H54 (cell line): ENCODE measurements at places on chromosomes 5 and 9.
A peak's percentile ranks its signal among the peaks of the same experiment; 100 is the strongest.

GRCh38 chr9:128072144-128073021 is 4.4 kb downstream of the SLC25A25 start:
- DNase-seq = no peak

DNA sequence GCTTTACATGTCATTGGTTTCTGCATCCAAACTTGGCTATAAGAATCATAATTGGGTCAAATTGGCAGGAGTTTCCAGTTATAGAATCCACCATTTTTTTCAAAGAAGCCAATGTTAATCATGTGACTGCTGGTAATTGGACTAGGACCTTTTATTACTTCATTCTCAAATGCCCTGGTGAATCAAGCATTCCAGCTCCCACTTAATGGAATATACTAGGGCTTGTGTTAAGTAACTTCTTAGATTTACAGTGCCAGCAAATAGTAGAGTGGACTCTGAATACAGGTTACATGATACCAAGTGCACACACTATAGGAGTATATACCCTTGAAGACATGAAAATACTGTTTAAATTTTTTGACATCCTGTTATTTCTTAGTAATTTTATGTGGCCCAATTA is 96.7 kb downstream of the NUDT12 start:
- no peak for DNase-seq

DNA sequence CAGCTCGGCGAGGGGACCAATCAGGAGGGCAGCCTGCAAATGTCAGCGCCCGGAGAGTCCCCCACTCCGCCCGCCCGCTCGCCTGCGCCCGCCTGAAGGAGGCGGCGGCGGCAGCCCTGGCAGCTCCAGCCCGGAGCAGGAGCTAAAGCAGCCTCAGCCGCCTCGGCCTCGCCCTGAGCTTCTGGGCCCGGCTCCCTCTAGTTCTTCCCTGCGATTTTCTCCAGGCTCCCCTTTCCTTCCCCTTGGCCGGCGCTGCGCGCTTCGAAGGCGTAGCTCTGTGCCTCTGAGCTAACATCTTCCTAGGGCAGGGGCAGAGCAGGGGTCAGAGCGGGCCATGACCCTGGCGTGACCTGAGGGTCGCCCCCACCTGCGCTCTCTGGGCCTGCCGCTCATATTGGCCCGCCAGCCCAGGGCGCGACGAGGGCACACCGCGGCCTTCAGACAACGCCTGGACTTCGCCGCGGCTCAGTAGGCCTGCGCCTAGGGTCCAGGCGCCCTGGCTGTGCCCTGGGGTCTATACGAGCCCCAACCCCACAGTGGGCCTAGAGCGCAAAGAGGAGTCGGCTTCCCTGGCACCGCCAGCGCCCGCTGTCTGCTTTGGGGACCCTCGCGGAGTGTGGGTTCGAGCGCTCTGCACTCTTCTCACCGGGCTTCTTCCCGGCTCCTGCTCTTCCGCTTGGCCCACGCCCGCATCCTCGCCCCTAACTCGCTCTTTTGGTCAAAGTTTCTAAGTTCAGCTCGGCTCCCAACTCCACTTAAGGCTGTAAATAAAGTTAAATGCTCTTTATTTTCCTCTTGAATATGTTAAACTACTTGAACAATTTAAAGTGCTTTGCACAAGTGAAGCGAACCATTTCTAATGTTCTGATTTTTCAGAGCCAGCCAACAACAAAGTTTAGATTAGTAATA is 504 bp upstream of the OTP start:
- DNase-seq = no peak

DNA sequence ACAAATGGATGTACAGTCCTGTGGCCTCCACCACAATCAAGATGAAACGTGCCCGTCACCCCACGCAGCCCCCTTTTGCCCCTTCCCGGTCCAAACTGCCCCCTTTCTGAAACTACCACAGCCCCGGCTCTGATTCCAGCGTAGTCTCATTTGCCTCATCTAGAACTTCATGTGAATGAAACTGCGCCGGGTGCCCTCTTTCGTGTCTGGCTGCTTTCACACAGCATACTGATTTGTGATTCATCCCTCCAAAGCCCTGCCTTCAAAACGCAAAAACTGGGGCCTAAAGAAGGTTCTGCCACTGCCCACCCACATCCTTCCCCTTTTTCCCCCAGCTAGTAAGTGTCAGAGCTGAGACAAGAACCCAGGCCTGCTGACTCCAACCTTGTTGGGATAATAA is 31.5 kb upstream of the NCS1 start:
- no peak for DNase-seq

- peak; percentile 57 for DNase-seq
Observed at GRCh38 chr5:136058039-136058971, 29.5 kb downstream of the TGFBI start.

DNA sequence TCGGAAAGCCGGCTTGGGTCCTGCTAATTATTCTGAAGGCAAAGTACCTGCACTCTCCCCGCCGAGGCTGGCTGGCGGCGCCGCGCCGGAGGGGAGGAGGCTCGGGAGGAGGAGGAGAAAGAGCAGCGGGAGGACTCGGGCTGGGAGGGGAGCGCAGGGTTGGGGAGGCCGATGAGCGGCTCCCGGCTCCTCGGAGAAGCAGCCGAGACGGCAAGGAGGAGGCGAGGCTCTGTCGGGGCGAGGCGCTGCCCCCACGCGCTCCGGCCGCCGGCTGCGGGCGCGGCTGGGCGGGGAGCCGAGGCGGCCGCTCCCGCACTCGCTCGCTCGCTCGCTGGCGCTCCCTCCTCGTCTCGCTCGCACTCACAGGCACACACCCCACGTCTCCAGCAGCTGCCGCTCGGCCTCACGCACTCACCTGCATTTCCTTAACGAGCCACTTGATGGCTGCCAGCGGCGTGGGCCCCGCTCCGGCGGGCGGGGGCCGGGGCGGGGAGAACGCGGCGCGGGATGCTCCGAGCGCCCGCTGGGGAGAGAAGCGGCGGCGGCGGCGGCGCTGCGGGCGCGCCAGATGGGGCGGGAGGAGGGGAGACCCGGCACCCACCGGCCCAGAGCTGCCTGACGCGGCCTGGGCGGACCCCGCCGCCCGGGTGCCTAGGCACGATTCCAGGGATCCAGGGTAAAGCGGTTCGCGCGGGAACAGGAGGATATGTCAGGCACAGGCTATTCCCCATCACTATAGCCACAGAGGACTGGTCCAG is at the start of gene PTPRD:
Gene PTPRD, minus strand, starts transcription at position 362 of the 758 bp plus-strand sequence.
- peak; percentile 65 for DNase-seq
